Motor neuron (in vitro differentiated cells): ENCODE measurements at places on chromosomes 16 and 17. TPM values are rescaled to one million over a fixed set of nuclear protein-coding genes. Genes with fewer than 3 reads are reported as not detected.
A peak's percentile ranks its signal among the peaks of the same experiment; 100 is the strongest.

DNA sequence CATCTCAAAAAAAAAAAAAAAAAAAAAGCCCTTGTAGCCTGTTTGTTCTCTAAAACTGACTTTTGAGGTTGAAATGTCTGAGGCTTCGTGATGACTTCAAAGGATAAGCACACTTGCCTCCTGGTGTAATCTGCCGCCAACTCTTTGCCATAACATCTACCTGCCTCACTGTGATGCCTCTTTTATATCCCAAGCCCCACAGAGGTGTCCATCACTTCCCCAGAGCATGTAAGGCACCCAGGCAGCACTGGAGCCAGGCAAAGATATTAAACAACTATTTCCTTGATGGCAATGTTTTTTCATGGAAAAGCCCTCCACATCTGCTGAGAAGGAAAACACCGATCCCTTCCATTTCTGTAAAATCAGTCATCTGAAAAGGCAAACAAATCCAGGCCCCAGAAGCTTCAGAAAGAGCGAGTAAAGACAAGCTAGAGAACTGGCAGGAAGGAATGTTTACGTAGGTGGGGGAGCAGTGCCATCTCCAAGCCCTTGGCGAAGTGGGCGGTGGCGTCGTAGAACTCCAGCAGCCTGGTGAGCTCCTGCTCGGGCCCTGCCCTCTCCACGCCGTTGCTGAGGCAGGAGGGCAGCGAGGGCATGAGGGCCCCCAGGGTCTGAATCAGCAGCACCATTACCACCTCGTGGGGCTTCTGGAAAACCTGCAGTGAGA is 28.6 kb downstream of the COG7 start:
- no peak for ATAC-seq

GRCh38 chr17:2933606-2934005 is 129.8 kb downstream of the OR1D5 start:
- ATAC-seq: no peak

GRCh38 chr16:89046491-89046890 is 47.2 kb upstream of the ACSF3 start:
- ATAC-seq: no peak

Gene MT1E
- total RNA-seq: 3.3 and 10.6 TPM in 2 replicates

DNA sequence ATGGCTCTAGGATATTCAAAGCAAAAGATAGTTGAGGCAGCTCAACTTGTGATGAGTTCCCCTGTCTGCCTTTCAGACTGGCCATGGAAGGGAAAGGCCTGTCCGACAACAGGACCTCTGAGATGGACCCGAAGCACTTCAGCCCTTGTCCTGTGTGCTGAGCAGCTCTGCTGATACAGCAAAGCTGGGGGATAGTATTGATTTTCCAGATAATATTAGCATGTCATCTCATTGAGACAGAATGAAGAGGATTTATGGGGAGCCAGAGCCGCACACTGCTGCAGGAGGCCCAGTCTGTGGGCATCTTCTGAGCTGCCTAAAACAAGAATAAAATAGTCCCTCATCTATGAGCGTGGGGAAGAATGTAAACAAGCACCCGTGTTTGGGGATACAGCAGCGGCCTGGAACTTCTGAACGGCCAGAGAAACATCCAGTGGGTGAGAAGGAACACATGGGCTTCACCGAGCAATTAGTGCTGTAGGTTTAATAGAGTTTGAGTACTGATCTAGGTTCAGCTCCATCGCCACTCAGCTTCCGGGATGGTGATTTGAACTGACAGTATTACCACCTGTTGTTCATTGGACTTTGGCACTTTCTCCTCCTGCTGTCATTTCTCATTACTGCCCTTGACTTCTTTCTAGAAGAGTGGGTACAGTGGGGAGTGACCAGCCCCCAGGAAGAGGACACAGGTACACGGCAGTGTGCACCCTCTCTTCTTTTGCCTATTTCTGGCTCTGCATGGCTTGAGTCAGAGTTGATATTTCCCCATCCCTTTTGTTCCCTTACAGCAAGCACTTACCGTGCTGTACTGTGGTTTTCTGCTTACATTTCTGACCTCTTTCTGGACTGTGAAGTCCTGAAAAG is 96.5 kb upstream of the TBX2 start:
- ATAC-seq: peak; percentile 51

GRCh38 chr17:7651097-7651664 is 455 bp downstream of the ATP1B2 start:
- no peak for ATAC-seq

DNA sequence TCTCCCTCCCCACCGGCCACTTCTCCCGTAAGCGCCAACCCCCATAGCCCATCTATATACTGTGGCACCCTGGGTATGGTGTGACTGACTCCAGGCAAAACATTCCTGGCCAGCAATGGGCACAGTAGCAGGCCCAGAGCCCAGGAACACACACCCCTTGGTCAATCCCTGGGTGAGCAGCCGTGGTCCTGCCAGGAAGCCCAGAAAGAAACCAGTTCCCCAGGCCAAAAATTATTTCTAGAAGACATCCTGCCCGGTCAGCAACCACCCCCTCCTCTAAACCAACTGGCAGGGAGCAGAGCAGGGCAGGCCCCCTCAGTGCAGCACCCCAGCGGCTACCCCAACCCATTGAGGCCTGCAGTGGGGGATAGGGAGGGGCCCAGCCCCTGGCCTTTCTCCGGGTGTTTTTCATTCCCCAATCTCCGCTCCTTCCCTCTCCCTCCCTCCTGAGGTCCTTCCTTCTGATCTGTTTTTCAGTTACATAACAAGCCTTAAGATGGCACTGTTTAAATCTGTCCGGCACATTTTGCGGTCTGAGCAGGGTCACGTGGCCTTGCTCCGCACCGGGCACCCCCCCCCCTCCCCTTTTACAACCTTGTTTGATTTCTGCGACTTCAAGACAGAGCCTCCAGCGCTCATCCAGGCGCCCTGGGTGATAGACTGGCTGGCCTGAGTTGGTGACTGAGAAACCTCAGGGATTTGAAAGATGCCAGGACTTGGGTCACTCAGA is 2.0 kb downstream of the NPTX1 start:
- peak; percentile 26 for ATAC-seq

DNA sequence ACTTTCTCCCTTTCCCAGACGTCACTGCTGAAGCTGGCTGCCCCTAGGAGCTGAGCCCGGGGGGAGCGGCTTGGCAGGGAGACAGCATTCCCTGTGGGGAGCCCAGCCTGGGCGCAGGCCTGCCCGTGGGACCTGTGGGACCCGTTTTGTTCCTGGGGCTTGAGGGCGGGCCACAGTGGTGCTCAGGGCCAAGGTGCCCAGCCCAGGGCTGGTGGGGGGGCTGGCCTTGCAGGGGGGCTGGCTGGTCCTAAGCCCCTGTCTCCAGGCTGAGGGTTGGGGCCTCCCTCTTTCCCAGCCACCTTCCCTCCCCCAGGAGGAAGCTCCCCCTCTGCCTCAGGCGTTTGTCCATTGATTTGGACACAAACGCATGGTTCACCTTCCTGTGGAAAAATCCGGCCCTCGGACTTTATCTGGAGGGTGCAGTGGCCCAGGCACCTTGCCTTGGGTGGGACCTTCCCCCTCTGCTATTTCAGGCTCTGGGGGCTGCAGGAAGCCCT is 4.4 kb downstream of the NHERF2 start:
- no peak for ATAC-seq

DNA sequence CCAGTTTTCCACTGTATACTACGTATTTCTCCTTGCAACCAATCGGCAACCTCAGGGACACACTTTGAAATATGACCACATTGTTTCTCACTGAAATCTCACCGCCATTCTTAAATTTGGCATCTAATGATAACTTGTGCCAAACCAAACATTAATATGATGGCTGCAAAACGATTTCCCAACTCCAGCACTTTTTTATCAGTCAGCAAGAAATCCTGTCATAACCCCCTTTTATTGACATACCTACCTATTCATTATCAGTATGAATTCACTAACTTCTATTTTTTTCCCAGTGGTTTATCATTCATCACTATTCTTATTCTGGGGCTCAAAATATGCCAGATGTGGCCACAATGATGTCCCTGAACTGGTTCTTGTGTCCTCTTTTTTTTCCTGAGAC is 15.8 kb downstream of the MBTD1 start:
- ATAC-seq: no peak

Gene XYLT1
- 6.2 and 9.0 TPM in 2 replicates for total RNA-seq

DNA sequence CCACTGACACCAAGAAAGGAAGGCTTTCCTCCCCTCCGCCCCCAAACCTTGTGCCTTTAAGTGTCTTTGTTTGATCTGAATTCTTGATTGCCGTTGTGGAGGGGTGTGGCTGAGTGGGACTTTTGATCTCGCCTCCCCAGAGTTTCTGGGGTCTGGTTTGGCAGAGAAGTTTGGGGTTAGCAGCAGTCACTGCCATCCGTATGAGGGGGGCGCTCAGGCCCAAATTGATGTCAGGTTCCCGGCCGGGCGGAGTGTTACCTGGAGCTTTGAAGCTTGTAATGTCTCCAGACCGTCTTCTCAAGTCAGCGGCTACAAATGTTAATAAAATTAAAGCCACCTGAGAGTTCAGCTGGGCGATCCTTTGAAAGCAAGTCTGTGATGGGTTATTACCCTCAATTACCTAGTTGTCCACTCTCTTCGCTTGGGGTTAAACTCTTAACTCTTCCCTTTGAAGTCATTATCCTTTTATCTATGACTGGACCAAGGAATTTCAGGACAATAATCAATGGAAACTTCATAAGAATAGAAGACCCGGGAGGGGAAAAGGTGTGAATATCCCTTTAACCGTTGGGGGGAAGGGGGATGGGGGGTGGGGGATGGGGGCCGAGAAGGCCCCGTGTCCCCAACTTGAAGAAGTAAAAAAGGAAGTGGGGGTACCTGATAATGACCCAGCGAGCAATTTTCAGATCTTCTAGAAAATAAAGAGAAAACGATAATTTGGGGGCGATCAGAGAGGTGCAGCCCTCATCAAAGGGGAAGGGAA is 31.8 kb upstream of the AXIN2 start:
- no peak for ATAC-seq

GRCh38 chr16:85017151-85017550 is 5.8 kb upstream of the ZDHHC7 start:
- ATAC-seq: no peak

- ATAC-seq: no peak
Measured at GRCh38 chr16:55706739-55707384, 51.1 kb downstream of the SLC6A2 start.

GRCh38 chr16:27620541-27620940 is 70.6 kb downstream of the KATNIP start:
- no peak for ATAC-seq

DNA sequence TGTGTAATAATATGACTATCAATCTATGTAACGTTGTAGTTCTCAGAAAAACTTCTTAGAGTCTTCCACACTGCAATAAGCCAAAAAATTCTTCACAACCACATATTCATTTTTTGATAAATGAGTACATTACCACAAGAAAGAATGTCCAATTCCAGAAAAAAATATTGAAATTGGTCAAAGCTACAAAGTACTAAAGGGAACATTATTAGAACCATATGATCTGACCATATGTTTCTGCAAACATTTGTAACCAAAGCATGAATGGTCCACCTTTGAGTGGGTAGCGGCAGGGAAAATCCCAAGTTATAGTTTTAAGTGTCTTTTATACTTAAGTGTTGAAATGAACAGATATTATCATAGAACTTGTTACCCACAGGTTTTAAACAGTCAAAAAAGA is 71.7 kb upstream of the NACA2 start:
- ATAC-seq: no peak

Gene RAB37
- 0.54 and 1.2 TPM in 2 replicates for total RNA-seq

- no peak for ATAC-seq
Measured at GRCh38 chr17:82218349-82219075, 5.9 kb upstream of the CCDC57 start.

DNA sequence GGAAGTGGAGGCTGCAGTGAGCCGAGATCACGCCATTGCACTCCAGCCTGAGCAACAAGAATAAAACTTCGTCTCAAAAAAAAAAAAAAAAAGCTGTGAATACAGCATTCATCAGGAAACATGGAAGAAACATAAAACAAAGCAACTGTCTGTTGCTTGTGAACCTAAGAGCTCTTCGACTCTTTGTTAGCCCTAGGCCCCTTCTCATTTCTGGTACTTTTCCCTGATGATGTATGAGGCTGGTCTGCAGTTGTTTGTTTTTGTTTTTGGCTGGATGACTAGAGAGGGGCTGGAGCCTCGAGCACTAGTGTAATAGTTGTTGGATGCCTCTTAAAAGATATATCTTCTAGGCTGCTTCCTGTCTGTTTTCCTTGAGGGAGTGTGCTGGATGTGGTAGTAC is 113.5 kb downstream of the MAP2K6 start:
- no peak for ATAC-seq

Gene CA7
- 2.5 and 2.6 TPM in 2 replicates for total RNA-seq

DNA sequence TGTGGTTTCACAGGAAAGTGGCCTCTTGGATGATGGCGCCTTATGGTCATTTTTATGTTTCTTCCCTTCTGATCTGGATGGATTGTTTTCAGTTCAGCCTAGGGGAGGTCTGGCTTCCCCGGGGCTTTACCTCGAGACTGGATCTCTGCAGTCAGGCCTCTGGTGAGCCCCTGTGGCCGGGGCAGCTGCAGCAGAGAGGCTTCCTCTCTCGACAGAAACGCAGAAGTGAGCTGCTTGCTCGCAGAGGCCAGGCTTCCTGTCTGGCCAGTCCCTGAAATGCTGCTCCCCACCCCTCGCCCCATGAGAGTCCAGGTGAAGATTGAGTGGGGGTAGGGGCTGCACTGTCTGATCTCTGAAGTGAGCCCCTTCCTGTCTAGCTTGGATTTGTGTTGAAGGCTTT is 44.0 kb downstream of the PLCG2 start:
- no peak for ATAC-seq
